ENCODE measurements at places on chromosomes 6 and 20.

DNA sequence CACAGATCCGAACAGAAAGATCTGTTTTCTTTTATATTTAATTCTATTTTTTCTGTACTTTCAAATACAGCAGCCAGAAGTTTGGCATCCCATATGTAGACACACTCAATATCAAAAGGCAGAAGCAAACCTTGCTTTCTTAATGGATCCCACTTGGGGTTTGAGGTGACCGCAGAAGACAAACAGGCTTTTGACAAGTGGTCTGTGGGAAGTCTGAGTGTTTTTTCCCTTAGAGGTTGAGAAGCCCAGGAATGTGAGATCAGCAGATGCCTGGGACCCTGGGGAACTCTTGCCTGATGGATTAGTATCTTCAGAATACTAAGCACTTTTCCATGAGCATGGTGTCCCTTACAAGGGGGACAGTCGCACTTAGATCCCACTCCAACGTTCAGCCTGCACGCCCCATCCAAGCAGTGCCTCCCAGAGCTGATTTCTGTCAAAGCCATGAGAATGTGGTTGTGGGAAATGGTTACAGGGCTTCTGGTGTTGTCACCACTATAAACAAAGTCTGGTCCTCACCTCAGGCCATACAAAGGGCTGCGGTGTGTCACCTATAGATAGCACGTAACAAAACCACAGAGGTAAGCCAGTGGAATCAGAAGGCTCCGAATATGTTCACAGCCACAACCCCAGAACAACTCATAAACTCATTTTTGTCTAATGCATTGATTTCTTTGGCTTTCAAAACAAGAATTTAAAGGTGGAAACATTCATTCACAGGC lies 12.7 kb downstream of the IL17F start:
- DNase-seq: no peak

DNA sequence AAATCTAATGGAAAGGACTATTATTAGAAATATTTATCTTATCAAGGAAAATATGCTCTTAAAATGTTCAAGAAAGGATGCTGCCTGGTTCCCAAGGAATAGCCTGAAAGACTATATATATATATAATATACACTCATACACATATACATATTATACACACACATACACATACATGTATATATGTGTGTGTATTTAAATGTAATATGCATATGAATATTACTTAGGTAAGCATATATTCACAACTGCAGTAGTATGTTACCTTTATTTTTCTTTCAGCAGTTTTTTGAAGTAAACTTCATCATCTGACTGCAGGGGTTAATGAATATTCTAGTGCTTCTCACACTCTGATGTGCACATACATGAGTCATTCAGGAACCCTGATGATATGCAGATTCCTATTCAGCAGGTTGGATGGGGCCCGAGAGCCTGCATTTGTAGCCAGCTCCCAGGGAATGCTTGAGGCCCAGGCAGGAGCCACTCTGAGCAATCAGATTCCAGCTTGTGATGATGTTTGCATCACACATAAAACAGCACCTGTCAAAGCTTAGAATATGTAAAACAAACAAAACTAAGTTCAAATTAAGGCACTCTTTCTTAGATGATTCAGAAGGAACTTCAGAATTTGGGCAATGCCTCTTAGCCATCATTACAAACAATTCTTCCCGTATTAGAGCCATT lies 16.1 kb downstream of the MYLK4 start:
- no peak for DNase-seq

DNA sequence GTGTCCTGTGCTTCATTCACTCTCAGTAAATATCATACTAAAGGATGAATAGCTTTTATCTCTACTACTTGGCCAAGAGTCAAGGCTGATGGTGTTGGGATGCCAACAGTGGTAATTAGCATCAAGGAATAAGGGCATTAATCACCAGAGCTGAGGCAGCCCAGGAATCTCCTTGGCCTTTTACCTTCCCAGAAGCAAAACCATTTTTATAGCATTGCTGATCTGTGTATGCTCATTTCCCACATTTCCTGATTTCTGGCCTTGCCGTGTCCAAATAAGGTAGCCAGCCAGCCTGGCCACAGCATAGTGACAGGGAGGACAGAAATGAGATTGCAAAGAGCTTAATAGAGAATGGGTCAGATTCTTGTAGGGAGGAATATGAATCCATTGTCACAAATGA lies 76.7 kb upstream of the FOXO3 start:
- DNase-seq: no peak

- no peak for DNase-seq
These were observed 180.3 kb downstream of the ANKRD60 start for GRCh38 chr20:58048096-58048702.

DNA sequence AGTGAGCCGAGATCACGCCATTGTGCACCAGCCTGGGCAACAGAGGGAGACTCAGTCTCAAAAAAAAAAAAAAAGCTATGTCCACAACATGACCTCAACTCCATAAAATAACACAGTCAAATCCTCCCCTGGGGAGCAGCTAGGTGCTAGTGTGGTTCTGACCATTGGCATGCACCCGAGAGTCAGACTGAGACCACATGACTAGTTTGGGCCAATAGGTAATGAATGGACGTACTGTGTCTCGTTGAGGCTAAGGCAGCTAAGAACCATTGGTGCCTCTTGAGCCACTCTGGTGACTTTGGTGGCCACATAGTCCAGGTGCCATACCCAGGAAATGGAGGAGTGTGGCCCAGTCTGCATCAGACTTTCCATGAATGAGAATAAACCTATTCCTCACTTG lies 40.3 kb downstream of the ATP9A start:
- no peak for DNase-seq

DNA sequence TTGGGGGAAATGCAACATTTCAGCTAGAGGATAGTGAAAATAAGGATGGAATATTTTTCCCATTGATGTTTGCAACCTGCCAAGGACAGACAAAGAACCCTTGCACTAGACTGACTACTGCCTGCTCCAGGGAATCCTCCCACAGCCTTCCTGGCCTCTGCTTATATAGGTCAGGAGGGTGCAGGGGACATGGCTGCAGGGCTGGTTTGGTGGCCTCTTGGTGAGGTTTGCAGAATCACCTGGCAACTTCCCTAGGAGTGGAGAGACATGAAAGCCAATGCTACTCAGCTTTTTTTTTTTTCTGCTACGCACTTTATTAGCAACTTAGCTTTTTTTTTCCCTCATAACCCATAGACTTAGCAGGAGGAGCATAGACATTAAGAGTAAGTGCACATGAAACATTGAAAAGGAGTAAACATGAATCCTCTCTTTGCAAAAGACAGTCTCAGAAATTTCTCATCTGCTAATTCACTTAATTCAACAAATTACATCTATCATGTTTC lies 39.8 kb upstream of the CDYL start:
- no peak for DNase-seq

DNA sequence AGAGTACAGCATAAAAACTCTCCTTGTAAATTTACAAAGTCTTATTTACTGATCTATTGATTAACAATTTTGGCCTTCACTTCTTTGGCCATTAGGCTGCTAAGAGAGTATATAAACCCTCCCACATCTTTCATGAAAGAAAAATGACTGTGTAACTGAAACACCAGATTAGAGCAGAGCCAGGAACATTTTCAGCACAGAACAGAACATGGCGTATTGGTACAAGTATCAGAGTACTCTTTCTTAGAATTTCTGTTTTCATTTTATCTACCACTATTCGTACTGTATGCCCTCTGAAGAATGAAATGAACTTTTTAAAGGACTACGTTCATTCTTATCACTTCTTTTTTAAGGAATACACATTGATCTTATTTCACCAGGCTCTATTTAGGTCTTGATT lies 550.2 kb downstream of the ADGRB3 start:
- no peak for DNase-seq

DNA sequence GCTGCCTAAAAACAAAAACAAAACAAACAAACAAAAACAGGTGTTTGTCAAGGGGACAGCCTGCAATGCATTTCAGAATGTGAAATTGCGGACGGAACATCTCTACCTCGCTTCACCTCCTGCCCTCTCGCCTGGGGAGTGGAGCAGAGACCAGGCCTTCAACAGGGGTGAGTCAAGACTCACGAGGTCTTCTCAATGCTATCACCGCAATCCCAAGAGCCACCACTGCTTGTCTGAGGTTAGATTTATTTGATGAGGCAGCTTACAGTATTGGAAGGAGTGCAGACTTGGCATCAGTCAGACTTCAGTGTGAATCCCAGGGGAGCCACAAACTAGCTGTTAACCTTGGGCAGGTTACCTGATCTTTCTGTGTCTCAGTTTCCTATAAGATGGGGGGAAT lies 7.7 kb downstream of the GABRR1 start:
- no peak for DNase-seq

DNA sequence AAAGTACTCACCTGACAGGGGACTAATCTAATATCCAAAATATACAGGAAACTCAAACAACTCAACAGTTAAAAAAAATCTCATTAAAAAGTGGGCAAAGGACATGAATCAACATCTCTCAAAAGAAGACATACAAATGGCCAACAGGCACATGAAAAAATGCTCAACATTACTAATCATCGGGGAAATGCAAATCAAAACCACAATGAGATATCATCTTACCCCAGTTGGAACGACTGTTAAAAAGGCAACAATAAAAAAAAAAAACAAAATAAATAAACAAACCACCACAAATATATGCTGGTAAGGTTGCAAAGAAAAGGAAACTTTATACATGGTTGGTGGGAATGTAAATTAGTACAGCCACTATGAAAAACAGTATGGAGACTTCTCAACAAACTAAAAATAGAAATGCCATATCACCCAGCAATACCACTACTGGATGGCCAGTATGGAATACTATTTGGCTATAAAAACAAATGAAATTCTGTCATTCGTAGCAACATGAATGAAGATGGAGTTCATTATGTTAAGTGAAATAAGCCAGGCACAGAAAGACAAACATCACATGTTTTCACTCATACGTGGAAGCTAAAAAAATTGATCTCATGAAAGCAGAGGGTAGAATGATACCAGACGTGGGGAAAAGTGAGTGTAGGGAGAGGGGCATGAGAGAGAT lies 6.6 kb downstream of the SIRPB2 start:
- DNase-seq: no peak

DNA sequence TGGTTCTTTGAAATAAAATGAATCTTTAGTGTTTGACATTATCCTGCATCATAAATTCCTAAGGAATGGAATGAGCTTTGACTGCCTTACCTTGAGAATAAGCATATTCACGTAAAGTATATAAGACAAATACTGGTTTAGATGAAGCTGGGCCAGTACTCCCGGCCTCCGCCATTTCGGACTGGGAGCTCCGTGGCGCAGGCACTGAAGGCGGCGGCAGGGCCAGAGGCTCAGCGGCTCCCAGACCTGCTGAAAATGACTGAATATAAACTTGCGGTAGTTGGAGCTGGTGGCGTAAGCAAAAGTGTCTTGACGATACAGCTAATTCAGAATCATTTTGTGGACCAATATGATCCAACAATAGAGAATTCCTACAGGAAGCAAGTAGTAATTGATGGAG lies 76.2 kb upstream of the FAM83B start:
- DNase-seq: no peak

- DNase-seq: no peak
These were observed 69.3 kb downstream of the ALDH8A1 start for GRCh38 chr6:134880487-134881190.

GRCh38 chr6:112839525-112839961 lies 492.4 kb downstream of the RFPL4B start:
- no peak for DNase-seq

DNA sequence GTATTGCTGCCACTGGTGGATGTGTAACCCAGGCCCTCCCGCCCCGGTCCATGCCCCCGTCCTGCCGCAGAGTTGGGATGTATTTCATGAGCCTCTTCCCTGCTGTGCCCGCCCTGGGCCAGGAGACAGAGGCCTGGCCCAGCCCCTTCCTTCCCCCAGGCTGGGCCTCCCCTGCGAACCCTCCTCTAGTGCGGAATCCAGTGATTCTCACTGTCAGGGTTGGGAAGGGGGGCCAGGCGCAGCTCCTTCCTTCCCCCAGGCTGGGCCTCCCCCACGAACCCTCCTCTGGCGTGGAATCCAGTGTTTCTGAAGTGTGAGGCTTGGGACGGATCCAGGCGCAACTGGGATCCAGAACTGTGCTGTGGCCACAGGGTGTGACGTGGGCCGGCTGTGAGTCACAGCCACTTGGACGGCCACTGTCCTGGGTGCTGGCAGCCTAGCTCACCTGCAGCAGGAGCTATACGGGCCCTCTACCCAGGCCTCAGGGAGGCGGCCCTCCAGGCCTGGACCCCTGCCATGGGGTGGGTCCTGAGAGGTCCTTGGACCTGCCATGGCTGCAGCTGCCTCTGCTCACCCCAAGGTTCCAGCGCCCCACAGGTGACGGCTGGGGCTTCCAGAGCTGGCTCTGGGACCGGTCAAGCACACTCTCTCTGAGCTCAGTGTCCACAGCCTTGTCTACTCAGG lies 28.3 kb downstream of the COL20A1 start:
- DNase-seq: no peak

GRCh38 chr20:23021951-23022350 lies 13.2 kb upstream of the SSTR4 start:
- no peak for DNase-seq

GRCh38 chr6:70135219-70136160 lies 167.4 kb downstream of the COL9A1 start:
- no peak for DNase-seq

DNA sequence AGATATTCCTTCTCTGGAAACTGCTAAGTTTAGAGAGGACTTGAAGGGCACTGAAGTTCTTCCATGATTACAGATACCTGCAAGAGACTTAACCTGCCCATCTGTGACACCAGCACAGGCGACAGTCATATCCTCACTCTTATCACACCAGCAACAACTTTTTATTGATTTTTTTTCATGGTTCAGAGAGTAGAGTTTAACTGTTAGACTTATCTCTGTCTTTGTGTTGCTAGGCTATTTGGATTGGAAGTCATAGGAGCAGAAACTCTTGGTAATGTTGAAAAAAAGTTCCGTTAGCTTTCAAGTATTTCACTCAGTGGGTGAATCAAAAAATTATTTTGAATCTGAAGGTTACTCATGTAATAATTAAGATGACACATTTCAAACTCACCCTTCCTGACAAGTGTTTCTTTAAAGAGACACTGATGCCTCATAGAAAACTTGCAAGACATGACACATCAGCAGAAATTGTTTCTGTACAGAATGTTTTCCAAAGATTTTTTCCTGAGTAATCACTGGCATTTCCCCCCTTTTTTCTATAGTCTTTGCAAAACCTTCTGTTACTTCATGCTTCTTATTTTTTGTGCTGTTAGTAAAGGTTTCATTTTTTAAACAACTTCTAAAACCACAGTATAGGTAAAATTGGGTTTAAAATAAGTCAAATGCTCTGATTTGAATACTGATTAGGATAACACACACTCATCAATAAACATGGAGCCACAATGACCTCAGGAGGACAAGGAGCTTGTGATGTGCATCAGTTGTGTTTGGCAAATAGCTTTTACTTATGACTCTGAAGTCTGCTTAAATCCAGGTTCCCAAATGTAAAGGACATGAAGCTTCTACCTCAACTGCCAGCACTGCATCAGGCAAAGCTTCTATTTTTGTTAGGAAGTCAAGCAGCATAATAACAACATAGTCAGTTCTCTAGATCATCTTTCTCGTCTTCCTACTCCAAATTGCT lies 252.9 kb upstream of the MAN1A1 start:
- no peak for DNase-seq

DNA sequence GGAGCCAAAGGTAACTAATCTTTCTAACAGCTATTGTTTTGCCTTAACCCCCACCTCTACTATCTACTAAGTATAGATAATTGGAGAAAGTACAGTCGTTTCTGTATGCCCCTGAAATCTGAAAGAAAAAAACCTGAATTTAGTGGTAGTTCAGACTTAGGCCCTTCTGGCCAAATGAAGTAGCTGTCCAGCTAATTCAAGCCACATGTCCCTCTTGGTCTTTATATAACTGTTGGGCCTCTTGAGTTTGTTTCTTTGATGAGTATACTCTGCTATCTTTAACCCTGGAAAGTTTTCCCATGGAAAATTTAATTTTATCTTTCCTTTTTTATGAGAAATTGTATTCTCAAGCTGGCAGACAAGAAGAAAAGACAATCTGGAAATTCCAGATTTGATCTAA lies 73.0 kb upstream of the FAM8A1 start:
- DNase-seq: no peak
